ENCODE measurements at places on chromosomes 3 and 15.

- DNase-seq: no peak
Measured at GRCh38 chr3:197085137-197085536, 55.5 kb upstream of the MELTF start.

DNA sequence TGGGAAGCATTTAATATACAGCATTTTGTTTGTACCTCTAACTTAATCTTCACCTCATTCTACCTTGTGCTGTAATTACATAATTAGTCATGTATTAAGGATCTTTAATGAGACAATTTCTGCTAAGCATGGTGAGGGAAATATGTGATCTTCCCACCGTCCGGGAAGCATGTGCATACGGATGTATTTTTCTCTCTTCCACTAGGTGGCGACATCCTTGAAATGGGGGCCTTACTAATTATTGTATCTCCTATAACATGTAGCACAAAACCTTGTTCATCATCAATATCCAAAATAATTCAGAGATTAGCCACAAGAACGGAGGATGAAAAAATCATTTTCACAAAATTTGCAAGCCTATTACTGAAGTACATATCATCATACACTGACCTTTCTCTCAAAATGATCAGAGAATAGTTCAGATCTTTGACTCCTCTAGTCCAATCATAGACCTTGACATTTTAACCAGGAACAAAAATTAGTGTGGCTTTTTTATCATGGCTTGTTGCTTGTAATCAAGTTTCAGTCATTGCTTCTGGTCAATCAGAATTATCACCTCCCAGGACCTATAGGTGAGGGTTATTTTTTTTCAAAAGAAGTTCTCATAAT lies 148.9 kb upstream of the GBE1 start:
- no peak for DNase-seq

- DNase-seq: no peak
Measured at GRCh38 chr3:18747383-18747782, 322.2 kb upstream of the SATB1 start.

GRCh38 chr3:116971531-116971930 lies 262.0 kb downstream of the TUSC7 start:
- DNase-seq: no peak

- no peak for DNase-seq
Measured at GRCh38 chr15:68633231-68634121, 54.7 kb downstream of the CORO2B start.

- no peak for DNase-seq
Measured at GRCh38 chr3:119205685-119206084, 32.3 kb downstream of the UPK1B start.

GRCh38 chr15:79844221-79844620 lies 52.6 kb downstream of the MTHFS start:
- no peak for DNase-seq

DNA sequence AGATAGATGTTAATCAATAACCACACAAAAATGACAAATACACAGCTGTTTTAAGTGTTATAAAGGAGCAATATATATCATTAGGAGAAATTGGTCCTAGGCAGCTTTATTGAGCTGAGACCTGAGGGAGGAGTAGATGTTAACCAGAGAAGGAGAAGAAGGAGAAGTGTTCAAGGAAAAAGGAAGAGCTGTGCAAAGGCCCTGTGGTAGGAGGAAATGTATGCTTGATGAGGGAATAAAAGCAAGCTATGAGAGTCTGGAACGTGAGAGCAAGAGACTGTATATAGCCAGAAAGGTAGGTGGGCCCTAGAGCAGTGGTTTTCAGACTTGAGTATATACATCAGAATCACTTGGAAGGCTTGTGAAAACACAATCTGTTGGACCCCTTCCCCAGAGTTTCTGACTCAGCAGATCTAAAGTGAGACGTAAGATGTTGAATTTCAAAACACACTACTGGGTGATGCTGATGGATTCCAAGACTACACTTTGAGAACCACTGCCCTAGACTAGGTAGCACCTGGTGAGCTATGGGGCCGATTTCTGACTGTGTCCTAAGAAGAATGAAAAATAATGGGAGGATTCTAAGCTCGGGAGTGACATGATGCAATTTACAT lies 342.3 kb upstream of the ADAMTS9 start:
- DNase-seq: no peak

DNA sequence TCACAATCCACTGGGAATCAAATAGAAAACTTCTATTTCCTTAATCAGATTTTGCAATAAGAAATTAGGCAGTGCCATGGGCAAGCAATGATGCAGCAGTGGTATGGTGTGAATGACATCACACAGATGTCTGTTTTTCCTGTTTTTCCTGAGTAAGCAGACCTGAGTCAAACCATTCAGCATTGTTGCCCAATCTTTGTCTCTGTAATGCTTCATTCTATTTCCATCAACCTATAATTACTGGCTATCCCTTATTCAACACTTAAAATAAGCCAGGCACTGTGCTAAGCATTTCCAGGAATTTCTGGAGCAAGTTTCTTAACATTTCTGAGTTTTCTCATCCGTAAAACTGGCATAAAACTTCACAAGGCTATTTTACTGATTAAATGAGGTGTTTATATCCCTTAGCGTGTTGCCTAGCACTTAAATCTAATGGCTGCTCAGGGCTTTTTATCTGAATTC lies 11.3 kb upstream of the OXSR1 start:
- no peak for DNase-seq

DNA sequence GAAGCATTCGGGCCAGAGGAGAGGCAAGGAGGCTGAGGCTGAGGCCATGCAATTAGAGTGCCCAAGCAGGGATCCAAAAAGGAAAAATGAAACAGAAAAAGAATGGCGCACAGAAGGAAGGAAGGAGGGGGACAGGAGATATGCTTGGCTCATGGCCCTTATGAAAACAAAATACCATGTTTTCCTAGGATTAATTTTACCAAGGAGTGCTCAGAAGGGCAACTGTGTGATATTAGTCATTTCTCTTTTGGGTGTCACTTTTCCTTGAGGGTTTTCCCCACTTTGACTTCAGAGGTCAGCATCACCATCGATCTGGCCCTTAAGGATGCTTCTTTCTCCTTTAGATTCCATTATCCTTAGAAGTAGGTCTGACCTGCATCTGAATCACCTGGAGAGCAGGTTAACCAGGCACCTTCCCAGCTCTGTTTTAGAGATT lies 1.4 kb downstream of the PARP14 start:
- no peak for DNase-seq

DNA sequence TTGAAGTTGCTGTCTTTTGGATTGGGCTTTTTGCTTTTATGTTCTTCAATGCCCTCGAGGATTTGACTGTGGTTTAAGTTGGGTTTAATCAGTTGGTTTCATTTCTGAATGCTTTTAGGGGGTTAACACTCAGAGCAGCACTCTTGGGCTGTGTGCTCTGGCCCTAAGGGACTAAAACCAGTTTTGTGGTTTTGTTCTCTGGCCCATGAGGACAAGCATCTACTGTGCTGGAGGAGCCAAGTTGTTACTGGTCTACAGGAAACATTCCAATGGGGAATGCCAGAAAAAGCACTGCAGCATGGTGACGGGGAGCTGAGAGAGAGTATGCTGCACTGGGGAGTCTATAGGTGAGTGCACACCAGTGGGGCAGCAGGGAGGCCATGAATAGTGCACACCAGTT lies 596.9 kb downstream of the ZBBX start:
- DNase-seq: no peak

DNA sequence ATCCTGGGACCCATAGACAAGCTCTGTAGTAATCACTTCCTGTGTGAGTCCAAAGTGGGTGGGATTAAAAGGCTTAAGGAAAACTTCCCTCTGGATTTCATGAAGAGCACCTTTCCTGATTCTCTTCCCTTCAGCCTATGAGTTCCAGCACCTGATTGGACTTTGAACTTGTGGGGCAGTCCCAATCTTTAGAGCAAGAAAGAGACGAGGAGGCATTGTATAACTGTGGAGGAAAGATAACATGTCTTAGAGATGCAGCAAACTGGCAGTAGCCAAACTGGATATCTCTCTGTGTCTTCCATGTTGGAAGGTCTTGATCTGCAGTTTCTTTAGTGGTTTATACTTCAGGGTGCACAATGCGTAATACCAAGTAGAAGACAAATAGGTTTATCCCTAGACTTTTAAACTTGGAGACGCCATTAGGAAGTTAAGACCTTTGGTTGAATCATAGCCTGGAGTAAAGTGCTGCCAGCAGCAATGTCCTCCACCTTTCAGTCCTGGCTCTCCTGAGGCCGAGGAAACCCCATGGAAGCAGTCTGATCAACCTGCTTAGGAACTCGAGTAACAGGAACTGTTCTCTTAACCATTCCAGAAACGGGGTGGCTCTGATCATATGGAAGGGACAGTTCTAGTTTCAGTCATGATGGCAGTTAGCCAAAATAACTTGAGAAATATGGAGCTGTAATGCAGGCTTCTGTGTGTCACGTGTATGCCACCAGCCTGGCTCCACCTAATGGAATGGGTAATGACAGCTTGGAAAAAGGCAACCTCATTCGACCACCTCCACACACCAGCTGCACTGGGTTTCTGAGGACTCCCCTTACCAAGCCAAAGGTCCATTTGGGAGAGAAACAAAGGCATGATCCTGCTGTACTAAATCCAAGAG lies 4.7 kb downstream of the EIF1B start:
- no peak for DNase-seq

DNA sequence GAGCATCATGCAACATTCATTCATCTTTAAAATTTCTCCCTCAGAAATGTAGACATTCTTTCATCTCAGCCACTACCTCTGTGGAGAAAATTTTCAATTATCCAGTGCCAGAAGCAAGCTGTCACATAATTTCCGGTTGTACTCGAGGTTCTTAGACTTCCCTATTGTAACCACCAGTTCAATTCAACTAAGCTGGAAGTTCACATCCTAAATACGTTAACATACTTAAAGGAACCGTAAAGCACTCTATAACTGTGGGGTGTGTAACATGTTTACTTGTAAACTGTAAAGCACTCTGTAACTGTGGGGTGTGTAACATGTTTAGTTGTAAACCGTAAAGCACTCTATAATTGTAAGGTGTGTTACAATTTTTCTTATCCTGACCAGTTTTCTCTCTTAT lies 150.3 kb downstream of the PLCL2 start:
- DNase-seq: no peak

DNA sequence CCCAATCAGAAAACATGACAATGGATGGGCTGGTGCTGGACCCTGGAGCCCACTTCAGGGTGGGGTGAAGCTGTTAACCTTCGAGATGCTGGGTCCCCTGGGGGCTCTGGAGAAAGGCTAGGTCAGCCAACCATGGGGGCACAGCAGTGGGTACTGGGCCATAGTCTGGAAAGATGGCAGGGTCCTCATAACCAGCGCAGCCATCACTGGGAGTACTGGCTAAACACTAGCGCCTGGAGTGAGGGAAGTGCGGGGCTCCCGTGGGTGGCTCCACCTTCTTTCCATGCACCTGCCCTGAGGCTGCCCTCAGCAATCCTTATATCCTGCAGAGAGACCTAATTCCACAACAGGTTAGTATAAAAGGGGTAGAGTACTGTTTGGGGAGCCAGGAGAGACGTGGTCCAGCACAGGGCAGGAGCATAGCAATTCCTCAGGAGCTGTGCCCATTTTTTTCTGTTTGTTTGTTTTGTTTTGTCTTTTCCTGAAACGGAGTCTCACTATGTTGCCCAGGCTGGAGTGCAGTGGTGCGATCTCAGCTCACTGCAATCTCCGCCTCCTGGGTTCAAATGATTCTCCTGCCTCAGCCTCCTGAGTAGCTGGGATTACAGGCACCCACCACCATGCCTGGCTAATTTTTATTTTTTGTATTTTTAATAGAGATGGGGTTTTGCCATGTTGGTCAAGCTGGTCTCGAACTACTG lies 122.6 kb upstream of the MEF2A start:
- no peak for DNase-seq

GRCh38 chr15:26660241-26660640 lies 112.6 kb downstream of the GABRB3 start:
- no peak for DNase-seq

DNA sequence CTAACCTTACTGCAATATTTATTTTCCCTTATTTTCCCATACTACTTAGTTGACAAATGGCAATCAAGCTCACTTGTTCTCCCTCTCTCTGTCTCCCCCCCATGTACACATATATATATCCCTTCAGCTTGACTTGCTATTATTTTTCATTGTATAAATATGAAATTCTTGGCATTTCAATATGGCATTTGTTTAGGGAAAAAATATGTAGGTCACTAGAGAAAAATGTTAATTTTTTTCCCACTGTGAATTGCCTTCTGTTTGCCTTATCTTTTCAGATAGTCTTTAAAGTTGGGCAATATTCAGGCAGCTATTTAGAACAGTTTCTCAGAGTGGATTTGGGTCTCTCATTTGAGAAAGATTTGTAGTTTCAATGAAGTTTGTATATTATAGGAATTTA lies 62.8 kb upstream of the UTS2B start:
- no peak for DNase-seq

All from stimulated activated CD4-positive, alpha-beta T cell treated with anti-CD3 and anti-CD28 coated beads, Interleukin-1b, Interleukin-23, amount 100 ng/mL, for 1 hour (primary cell).